ENCODE measurements at places on chromosomes 3 and 15.

GRCh38 chr15:47814620-47815019 is 97.3 kb downstream of the SEMA6D start:
- no peak for DNase-seq

DNA sequence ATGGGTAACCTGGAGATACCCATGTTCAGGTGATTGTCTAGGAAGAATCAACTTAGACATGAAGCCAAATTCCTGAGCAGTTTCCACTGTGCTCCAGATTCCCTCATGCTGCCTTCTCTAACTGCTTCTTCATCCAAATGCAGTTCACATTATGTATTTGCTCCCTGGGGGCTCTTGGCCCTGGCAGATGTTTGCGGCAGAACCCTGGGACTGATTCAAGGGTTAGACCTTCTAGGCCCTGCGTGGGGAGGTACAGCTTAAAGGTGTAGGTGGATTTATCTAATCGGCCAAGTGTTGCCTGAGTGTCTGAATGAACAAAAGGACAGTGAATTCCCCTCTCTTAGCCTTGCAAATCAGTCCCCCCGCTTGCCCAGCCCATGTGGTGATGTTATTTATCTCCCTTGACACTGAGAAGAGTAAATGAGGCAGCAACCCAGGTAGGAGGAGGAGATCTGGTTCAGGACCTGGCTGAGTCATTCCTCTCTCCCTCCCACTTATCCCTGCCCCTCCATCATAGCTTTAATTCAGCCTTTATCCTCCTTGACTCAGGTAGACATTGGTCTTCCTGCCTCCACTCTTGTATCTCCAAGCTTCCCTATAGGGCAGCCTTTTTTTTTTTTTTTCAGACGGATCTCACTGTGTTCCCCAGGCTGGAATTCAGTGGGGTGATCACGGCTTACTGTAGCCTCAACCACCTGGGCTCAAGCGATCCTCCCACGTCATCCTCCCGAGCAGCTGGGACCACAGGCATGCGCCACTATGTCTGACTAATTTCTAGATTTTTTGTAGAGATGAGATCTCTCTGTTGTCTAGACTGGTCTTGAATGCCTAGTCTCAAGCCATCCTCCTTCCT is 54.8 kb downstream of the MAGEF1 start:
- peak; percentile 21 for DNase-seq

DNA sequence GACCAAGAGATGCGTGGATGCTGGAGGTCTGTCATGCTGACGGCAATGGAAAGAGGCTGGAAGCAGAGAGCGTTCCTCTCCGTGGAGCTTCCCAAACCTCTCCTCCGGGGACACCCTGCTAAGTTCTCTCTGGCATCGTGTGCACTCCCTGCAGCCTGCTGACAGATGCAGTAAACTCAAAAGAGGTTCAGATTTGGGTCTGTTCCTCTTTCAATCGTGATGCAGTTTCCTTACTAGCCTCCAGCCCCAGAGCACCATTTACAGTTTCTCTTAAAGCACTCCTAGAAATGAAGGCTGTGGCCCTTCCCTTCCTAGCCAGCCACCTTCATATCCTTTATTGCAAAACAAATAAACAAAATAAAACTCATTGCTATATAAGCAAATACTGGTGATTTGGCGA is 47.3 kb upstream of the LRRC58 start:
- DNase-seq: no peak

GRCh38 chr3:61559136-61559731 is 2.1 kb upstream of the PTPRG start:
- DNase-seq: no peak

- no peak for DNase-seq
Measured at GRCh38 chr3:21613372-21614070, 137.5 kb downstream of the ZNF385D start.

DNA sequence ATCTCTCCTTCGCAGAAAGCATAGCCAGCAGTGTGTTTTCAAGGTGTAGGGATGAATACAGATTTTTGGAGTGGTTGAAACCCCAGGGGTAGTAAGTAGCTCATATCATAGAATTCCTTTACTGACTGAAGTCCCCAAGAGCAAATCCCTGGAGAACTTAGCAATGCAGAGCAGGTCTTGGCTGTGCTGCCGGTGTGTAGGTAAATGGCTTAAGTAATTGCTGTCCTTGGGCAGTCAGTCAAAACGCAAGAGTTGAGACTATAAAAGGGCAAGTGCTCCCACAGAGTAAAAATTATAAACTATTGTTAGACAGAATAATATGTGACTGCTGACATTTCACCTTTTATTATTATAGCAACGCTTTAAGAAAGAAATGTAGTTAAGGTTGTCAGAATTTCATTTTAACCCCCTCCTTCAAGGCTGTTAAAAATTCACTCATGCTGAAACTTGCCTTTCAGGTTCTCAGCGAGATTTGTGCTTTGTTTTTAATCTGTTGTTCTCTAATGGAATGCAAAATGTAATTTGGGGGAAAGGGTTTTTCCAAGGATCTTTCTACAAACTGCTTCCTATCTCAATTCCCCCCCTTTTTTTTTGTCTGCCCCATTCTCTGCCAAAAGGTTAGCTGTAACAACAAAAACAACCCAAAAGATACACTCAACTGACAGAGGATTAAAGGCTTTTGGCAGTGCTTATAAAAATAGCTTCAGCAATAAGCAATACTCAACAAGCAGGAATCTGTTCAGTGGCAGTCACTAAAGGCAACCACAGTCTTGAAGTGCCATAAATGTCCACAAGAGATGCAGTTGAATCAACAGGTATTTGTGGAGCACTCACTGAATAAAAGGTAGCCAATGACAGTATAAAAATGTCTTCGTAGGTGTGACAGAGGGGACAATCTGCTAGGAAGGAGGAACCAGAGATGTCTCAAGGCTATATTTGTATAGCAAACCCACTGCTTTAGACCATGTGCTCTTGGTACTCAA is 105.3 kb downstream of the THRB start:
- DNase-seq: no peak

GRCh38 chr15:48153526-48153925 is 24.6 kb downstream of the MYEF2 start:
- DNase-seq: no peak

DNA sequence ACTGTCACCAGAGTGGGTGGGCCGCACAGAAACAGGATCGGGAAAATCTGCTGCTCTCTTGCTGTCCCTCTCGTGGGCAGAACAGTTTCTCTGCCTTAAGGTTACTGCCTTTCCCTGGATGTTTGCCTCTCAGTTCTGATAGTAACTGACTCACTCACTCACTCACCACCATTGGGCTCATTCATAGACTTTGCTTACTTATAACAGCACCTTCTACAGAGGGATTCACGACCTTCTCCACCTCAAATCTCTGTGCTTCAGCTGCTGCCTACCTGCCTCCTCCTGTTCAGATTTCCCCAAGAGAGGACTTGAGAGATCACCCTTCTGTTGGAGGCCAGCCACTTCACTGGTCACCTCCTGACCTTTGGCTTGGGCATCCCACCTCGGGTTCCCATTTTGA is 147.7 kb upstream of the ICE2 start:
- no peak for DNase-seq

DNA sequence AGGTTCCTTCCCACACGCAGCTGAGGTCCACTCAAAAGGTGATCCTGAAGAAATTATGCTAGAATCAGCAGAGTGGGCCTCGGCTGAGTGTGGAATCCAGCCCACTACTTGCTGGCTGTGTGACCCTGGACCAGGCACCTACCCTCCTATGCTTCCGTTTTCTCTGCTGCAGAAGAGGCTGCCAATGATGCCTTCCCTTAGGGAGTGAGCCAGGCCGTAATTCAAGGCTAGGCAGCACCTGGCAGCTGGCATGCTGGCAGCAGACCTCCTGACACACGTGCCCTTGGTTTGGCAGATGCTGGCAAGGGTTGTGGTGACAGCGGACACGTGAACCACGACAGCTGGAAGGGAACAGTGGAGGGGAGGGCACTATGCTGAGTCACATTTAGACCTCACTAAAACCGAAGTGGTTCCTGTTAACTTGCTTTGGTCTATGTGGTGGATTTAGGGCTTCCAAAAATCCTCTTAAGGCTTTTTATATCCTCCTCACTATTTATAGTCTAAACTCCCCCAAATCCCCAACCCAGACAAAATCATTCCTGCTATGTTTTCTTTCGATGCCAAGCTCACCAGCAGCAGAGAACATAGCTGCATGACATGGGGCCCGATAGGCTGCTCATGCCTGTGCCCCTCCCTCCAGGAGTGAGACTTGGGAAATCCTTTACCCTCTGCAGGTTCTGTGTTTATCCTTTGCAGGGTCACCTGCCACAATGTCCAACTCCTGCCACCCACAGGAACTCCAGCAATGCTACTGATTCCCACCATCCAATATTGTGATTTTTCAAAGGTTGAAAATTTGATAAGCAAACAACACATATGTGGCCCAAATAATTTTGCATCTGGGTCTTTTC is 10.6 kb upstream of the PCSK6 start:
- peak; percentile 18 for DNase-seq

DNA sequence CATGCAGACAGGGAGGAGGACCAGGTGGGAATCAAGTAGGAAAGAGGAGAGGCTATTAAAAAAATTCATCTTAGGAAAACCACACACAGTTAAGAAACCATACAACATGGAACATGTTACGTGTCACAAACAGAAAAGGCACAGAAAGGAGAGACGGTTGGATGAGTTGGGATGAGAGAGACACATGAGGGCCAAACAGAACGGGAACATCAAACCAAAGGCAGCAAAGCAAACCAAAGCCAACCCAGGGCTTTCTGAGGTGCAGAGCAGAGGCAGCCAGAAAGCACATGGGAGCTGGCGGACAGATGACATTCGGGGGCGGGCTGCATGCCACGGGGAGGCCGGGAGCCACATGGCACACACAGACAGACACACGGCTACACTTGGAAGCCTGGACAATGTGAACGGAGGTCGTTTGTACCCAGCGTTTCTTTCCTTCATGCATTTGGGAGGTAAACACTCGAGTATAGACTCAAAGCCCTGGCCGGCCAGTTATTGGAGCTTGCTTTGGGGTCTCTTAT is 8.6 kb upstream of the SEC13 start:
- no peak for DNase-seq

DNA sequence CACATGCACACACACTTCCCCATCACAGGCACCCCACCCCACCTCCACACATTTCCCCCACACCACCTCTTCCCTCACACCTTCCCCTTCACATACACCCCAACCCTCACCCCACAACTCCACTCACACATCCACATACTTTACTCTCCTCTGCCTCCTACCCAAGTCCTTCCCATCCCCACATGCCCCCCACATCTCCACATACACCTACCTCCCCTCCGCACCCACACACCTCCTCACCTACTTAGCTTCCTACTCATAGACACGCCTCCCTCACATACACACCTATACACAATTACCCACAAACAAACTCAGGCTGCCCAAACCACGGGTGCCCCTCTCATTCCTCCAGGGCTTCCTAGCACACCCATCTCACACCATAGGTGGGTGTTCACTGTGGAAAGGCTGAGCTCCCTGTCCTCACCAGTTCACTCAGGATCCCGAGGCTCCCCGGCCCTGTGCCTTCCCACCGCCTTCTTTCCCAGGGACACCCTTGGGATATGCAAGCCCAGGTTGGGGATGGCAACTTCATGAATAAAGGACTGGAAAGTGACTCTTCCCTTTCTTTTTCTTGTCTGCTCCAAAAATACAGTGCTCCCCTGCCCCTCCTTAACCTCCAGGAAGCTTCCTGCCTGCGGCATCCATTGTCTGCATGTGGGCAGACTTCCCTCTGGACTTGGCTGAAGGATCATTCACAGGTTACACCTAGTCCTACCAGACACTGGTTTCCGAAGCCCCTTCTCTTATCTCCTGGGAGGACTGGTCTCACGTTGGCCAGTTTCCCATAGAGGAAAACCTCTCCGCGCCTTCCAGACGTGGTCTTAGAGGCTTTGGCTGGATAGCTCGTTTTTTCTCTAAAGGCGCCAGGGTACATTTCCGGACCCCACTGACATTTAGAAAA is 61.5 kb downstream of the SLCO2A1 start:
- DNase-seq: no peak
